ENCODE measurements at places on chromosomes 13 and 19.
A peak's percentile ranks its signal among the peaks of the same experiment; 100 is the strongest.

GRCh38 chr19:45817010-45817724, 2.1 kb upstream of the RSPH6A start:
- DNase-seq: peak; percentile 67

DNA sequence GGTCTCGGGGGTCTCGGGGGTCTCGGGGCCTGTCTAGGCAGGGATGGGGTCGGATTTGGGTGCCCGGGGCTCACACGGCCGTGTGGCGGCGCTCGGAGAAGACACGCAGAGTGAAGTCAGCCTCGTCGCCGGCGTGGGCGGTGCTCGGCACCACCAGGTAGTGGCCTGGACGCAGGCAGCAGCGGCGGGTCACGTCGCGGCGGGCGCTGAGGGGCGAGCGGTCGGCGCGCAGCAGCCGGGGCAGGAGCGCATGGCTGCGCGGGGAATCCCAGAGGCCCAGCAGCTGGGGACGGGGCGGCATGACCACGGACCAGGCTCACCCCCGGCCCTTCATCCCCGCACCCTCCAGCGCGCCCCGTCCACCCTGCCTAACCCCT, 8.2 kb downstream of the CAPN12 start:
- DNase-seq: no peak

DNA sequence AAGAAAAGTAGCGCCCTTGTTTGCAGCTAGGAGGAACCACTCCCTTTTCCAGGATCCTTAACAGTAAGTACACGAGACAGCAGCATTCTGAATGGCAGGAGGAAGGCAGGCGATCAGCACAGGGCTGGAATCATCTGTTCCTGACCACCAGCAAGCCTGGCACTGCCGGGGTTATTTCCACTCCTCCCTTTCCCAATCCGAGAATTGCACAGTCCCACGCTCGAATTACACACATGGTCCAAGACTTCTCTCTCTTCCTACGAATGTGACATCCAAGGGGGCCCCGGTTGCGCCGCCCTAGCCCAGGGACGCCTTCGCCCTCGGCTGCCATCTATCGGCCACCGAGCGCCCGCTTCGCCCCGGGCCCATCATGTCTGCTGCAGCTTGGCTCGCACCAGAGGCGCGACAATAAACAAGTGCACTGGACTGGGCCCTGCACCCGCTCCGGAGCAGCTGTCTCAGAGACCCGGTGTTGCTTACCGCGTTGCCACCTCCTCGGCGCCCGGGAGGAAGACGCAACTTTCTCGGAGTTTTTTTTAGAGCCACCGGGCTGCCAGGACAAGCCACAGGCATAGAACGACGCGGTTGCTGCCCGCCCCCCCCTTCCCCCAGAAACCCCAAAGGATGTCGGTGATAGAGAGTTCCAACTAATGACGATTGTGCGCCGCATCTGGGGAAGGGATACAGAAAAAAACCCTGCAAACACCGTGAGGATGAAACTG, at the start of gene SLITRK5:
Gene SLITRK5 (plus strand): TSS at position 341 of the 722 bp plus-strand sequence. CDS start 4,018 bp downstream, outside the sequence.
- DNase-seq: no peak

GRCh38 chr19:10828981-10829821, 6.8 kb downstream of the TMED1 start:
- no peak for DNase-seq

- no peak for DNase-seq
Observed at GRCh38 chr13:37014609-37015008, 14.0 kb downstream of the EXOSC8 start.

DNA sequence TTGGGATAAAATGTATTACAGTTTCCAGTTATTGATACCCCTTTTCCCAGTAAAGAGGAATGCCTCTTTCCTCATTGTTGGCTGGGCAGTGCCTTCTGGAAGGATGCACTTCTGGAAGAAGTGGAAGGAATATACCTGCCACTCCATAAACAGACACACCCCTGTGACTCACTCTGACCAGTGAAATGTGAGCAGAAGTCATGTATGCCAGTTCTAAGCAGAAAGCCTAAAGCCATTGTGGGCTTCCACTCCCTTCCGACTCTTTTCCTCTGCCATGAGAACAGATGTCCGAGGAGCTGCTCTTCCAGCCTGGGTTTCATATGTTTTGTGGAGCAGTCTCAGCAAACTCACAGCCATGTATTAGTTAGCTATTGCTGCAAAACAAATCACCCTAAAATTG, 166.1 kb upstream of the SERP2 start:
- no peak for DNase-seq

GRCh38 chr13:113564331-113565023, 20.1 kb upstream of the TFDP1 start:
- no peak for DNase-seq

GRCh38 chr13:101490406-101491015, 38.0 kb downstream of the ITGBL1 start:
- DNase-seq: no peak

GRCh38 chr19:38515896-38516295, 82.4 kb downstream of the RYR1 start:
- no peak for DNase-seq

DNA sequence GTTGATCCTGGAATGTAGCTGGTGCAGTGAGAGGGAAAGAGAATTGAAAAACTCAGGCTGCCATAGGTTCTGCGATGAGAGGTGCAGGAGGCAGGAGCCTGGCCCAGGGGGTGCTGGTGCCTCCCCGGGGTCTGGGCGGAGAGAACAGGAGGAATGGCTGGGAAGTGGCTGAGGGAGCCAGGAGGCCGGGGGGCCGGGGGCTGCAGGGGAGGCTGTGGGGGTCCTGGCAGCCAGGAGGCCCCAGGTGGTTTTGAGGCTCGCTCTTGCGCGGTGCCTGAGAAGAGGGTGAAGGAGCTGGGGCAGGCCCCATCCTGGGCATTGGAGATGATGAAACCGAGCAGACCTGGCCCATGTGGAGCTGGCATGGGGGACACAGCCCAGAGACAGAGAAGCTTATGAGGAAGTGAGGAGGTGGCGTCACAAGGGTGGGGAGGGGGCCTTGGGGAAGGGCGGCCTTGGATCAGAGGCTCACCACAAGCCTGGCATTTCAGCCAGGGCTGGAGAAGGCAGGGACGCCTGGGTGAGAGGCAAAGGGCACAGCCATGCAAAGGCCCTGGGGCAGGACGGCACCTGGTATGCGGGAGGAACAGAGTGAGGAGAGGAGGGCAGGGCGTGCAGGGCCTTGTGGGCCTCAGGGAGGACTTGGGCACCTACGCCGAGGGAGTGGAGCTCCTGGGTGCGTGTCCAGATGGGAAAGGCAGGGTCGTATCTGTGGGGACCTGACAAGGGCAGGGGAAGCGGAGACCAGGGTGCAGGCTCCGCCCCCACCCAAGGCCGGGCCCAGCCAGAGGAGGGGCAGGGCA, 1.3 kb upstream of the TEKTIP1 start:
- DNase-seq: no peak

DNA sequence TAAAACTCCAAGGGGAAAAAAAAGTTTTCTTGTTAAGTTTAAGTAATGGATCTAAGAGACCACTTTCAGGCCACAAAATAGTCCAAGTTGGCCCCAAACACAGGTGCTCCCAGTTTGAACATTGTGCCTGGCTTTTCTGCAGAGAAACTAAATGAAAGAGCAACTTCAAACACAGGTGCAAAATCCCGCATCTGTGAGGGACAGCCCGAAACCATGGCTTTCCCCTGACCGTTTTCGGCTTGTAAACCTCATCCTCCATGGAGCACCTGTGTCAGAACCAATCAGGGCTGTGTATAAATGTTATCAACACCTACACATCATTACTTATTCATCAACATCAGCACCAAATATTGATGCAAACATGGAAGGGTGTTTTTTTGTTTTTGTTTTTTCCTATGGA, 126.8 kb upstream of the OBI1 start:
- no peak for DNase-seq

DNA sequence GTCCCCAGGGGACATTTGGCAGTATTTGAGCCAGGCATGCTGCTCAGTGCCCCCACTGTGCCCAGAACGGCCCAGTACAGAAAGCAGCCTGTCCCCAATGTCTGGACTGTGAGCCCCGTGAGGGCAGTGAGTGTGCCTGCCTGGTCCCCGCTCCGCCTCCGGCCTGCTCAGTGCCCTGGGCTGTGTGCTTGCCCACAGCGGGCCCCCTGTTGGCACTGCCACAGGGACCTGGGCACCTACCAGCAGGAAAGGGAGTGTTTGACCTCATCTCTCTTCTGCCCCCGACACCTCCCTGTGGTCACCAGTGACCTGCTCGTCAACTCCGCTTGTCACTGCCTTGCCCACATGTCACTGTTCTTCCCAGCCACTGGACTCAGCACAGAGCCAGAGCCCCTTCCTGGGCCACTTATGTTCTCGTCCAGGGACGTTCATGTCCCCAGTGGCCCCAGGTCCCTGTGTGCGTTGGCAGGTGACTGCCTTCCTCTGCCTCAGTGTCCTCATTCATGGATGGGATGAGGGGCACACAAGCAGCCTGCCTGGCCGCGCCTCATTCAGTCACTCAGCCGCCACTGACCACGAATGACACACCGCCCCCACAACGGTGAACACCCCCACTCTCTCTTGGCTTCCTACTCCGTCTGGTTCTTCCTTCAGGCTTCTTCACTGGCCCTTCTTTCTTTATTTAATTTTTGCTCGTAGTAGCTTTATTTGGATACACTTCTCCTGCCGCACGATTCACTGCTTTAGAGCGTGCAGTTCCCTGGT, 2.8 kb downstream of the FZR1 start:
- no peak for DNase-seq

DNA sequence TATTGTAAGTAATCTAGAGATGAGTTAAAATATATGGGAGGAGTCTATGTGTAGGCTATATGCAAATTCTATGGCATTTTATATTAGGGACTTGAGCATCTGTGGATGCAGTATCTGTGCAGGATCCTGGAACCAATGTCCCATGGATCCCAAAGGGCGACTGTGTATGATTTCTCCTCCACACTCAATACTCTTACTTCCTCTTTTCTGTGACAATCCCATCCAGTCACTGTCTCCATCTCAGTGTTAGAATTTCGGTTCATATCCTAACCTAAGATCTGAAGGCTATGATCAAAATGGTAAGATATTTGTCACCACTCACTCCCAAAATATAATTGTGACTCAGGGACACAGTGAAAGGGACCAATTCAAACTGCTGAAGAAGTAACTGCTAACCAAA, 15.1 kb upstream of the ZNF599 start:
- DNase-seq: no peak

DNA sequence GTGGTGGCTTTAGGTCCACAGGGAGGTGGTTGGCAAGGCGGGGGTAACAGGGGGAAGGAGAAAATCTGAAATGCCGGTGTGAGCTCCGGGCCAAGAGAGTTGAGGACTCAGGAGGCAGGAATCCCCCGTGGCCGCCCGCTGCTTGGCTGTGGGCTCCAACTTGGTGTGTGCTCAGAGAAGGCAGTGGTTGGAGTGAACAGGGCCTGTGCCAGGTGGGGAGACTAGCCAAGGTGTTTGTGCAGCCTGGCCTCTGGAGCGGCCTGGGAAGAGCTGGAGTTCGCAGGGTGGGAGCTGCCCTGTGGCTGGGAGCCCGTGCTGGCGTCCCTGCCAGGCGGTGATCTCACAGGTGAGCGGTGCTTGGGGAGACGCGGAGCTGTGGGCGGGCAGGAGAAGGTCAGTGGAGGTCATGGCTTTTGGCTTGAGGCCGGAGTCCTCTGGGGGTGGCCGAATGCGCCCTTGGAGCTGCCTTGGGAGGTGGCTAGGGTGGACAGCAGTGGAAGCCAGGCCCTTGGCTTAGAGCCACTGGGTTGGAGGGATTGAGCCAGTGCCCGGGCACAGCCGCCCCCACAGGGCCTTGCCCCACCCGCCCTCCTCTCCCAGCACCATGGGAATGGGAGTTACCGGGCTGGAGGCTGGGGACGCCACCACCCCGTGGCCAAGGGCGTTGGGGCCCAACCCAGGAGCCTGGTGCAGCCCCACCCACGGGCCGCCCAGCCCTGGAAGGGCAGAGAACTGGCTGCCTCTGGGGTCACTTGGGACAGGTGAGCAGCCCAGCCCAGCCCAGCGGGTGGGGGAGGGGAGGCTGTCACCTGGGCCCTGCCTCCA, 7.1 kb upstream of the CIRBP start:
- no peak for DNase-seq

DNA sequence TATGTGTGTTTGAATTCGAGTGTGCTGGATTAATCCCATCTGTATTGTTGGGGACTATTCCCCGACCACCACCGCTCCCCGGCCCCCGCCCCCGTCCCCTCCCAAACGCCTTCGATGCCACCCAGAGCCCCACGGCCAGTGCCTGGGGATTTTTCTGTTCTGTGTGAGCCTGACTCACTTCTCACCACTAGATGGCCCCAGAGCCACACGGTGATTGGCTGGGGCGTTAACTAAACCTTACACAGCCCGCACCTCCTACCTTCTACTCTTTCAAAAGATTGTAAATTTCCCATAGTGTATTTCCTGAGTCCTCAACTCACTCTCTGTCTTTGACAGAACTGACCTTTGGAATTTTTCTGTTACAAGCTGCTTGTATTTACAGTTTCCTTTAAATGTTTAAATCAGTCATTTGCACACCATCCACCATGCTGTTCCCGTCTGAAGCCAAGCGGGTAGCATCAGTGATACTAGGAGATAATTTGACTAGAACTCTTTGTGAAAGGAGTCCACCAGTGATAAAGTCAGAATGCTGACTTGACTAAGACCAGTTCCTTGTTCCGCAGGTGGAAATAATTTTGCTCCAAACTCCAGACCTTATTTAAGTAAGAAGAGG, 61.4 kb downstream of the RFX2 start:
- peak; percentile 30 for DNase-seq

- no peak for DNase-seq
Observed at GRCh38 chr19:42290523-42291434, 11.2 kb upstream of the PRR19 start.

DNA sequence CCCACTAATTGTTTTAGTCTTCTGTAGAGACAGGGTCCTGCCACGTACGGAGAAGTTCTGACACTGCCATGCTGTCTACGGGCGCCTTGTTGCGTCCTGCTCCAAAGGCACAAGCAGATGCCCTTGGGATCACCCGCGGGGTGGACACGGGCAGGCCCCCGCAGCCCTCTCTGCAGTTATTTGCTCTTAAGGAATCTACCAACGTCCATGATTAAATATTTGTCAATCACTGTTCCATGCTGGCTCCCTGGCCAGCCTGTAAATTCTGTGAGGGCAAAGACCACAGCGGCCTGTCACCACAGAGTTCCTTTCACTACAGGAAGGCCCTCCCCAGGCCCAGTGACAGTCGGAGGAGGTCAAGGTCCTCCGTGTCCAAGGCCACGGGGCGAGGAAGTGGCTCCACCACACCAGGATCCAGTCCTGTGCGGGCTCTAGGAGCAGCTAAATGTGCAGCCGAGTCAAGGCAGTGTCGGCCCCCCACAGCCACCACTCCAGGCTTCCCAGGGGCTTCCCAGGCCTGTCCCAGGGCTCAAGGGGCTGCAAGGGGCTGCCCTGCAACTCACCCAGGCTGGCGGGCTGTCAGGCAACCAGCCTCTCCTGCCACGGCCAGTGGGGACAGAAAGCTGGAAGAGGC, 2.1 kb downstream of the RNF126 start:
- no peak for DNase-seq

- DNase-seq: no peak
Observed at GRCh38 chr13:63367522-63368198, 1952.0 kb upstream of the PCDH20 start.

DNA sequence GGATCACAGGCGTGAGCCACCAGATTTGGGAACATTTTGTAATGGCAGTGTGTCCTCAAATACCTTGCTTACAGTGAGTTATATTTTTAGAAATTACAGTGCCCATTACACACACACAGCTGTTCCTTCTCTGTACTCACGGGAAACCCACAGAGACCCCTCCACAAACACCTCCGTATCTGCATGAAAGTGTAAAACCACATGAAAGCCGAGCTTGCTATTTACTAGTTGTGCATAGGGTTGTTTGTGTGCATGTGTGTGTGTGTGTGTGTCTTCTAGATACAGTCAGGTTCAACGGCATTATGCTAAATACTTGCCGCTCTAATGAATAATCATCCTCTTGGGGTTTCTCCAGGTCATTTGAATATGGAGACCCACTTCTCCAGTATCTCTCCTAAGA, 22.3 kb upstream of the LILRA2 start:
- no peak for DNase-seq

- DNase-seq: no peak
Observed at GRCh38 chr19:44112802-44113137, 429 bp upstream of the ZNF225 start.

All from Panc1 (cell line).